ENCODE measurements at places on chromosomes 16 and 17.

DNA sequence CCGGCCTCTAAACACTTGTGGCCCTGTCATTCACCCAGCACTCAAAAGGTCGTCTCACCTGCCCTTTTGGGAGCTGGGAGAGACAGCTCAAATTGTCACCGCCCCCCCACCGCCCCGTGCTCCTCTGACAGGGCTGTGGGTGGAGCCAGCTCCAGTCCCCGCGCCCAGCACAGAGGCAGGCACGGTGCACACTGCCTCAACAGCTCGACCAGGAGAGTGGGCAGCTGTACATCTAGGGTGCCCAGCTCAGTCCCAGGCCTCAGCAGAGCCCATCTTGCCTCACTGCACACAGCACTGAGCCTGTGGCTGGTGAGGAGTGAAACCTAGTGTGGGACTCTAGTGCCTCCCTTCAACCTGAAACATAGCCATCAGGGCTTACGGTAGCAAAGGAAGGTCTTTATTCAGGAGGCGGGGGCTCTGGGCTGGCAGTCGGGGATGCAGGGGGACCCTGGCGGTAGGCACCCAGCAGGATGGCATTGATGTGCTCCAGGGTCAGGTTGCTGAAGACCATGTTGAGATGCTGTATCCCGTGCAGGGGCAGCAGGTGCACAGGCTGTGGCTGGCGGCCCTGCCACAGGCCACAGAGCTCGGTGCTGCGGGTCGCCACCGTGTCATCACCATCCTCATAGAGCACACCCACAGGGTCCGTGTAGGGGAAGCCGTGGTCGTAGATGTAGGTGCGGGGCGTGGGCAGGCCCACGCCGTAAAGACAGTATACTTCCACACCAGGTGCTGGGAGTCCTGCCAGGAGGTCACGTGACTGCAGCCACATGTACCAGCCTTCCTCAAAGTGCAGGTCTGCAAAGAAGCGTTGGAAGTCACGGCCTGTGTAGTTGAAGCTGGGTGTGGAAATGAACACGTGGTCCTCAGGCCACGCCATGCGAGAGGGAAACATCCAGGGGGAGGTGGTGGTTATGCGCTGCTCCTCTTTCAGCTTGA is 3.1 kb upstream of the PSMB10 start:
- DNase-seq = no peak

DNA sequence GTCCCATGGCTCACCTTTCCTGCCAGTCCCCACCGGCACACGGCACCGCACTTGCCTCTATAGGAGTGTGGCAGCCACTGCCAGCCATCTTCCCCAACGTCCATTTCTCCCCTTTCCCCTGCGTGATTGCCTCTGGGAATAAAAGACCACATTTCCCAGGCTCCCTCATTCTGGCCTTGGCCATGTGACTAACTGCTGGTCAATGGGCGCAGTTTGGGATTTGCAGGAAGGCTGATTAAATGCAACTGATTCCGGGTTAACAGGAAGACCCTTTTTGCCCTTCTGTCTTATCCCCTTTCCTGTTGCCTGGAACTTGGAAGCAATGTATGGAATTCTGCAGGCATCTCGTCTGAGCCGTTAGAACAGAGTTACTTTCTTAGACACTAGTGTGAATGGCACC is 3.0 kb downstream of the BTBD17 start:
- DNase-seq = no peak

DNA sequence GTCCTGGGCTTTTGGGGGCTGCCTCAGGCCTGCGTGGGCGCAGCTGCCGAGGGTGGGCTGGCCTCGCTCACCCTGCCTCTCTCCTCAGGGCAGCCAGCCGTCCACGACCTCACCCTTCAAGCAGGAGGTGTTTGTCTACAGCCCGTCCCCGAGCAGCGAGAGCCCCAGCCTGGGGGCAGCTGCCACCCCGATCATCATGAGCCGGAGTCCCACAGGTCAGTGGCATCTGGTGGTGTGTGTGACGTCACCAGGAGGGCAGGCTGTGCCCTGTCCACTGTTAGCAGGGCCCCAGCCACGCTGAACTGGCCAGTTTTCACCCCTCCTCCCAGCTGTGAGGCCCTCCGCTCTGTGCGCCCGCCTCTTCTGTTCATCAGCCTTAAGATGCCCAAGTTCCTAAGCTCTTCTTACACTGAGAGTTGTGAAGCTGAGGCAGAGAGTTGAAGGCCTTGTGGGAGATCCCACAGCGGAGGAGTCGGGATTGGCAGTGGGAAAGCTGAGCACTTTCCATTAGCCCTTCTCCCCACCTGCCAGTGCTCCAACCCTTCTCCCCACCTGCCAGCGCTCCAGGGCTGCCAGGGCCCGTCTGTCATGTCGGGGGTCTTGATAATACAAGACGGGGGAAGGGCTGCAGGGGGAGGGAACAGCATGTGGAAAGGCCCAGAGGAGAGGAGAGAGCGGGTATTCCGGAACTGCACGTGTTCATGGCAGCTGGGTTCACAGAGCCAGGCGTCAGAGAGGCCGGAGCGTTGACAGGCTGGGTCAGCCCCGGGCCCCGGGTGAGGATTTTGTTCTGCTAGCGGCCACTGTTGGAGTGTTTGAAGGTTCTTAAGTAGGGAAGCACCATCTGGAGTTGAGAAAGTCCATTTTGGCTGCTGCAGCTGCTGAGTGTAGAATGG is 36.3 kb downstream of the OR1D5 start:
- DNase-seq = no peak

DNA sequence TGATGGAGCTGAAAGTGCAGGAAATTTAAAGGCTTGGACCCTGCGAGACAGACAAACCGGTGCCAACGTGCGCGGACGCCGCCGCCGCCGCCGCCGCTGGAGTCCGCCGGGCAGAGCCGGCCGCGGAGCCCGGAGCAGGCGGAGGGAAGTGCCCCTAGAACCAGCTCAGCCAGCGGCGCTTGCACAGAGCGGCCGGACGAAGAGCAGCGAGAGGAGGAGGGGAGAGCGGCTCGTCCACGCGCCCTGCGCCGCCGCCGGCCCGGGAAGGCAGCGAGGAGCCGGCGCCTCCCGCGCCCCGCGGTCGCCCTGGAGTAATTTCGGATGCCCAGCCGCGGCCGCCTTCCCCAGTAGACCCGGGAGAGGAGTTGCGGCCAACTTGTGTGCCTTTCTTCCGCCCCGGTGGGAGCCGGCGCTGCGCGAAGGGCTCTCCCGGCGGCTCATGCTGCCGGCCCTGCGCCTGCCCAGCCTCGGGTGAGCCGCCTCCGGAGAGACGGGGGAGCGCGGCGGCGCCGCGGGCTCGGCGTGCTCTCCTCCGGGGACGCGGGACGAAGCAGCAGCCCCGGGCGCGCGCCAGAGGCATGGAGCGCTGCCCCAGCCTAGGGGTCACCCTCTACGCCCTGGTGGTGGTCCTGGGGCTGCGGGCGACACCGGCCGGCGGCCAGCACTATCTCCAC is at the start of gene NOG:
Gene NOG (plus strand): TSS at position 54 of the 674 bp plus-strand sequence. CDS start 525 bp downstream, at position 579.
- DNase-seq = peak; percentile 83

- DNase-seq = no peak
Observed at GRCh38 chr17:49843774-49844350, 4.0 kb downstream of the TAC4 start.
